ENCODE measurements at places on chromosomes 2 and 18.

- DNase-seq = no peak
Observed at GRCh38 chr18:75202696-75203365, 6.1 kb downstream of the PTGR3 start.

- DNase-seq = peak; percentile 17
Observed at GRCh38 chr2:222424276-222424728, at the start of gene SGPP2. Gene SGPP2 (plus strand): TSS chr2:222424543. CDS start chr2:222424603, 60 bp downstream.

DNA sequence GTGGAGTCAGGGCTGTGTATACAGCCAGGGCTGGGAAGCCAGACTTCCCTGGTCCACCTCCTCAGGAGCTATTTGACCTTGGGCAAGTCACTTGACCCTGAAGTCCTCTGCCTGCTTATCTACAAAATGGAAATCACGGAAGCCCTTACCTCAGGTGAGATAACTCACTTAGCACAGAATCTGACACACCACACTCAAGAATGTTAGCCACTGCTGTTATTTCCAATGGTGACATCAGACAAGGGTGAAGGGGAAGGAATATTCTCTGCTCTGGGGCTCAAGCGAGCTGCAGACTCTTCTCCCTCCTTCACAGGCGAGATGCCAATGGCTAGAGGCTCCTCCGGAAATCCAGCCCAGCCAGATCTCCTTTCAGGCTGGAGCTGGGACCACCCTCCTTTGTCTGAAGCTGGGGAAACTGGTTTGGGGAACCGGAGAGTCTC is 189.6 kb downstream of the HAUS1 start:
- DNase-seq = no peak

- DNase-seq = no peak
Observed at GRCh38 chr2:15971831-15972522, 31.6 kb downstream of the MYCN start.

DNA sequence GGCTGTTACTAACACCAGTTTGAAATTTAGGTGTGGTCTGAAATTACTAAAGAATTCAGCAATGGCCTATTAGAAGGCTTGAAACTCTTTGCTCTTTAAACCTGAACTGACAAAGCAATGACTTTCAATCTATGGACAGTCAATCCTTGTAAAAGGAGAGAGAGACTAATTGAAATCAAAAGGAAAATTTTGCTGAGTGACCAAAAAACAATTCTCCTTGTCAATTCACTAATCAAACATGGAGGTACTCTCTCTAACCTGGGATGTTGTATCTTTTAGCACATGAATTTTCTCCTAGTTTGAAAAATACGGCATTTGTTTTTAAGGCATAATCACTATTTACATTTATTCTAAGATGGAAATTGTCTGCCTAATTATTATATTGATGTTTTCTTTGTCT is 49.6 kb upstream of the ATIC start:
- no peak for DNase-seq

- DNase-seq = no peak
Observed at GRCh38 chr2:32427672-32428610, 71.1 kb downstream of the BIRC6 start.

DNA sequence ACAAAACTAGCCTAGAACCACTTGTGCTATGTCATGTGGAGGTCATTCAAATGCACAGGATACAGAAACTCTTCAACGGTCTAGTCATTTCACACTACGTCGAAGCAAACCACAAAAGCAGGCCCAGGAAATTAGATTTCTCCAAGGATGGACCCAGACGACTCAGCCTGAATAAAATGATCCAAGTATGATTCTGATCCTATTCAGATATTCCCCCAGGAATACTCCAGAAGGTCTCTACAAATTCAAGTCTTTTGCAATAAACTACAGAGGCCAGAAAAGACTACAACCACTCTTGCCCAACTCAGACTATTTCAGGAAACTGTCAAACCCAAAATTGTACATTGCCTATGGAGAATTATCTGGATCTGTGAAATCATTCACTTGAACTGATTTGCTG is 422.5 kb downstream of the METTL4 start:
- no peak for DNase-seq

- no peak for DNase-seq
Observed at GRCh38 chr2:172038604-172039003, 38.9 kb downstream of the METAP1D start.
